ENCODE measurements at places on chromosomes 5 and 9.

- no peak for DNase-seq
These were observed 226.0 kb upstream of the ATP10B start for GRCh38 chr5:161077936-161078545.

DNA sequence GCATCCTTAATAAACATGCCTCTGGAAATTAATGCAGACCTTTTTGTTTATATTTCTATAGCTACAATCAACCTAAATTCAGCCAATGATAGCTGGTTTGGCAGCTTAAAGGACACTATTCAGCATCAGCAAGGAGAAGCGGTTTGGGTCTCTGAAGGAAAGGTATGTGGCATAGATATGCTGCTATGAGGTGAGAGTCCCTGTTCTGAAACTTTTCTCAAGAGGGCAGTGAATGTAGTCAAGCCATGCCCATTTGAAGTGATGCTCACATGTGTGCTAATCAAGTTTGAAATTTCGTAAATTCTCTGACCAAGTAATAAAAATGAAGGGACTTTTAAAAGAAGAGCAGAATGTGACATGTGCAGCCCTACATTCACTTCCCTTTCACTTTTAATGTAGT, 72.6 kb downstream of the TJP2 start:
- no peak for DNase-seq

DNA sequence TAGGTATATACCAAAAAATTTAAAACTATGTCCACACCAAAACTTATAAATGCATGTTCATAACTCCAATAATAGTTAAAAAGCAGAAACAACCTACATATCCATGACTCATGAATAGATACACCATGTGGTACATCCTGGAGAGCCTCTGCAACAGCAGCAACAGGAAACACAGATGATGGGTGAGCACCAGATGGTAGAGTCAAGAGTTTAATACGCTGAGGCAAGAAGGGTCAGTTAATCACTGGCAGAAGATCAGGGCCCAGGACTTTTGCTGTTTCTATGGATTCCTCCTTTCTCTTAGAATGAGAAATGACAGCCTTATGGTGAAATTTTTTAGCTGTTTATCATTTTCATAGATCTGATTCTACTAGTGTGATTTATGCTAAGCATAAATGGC, 351.8 kb upstream of the ADAMTSL1 start:
- no peak for DNase-seq

GRCh38 chr5:147782110-147783028, at the start of gene JAKMIP2:
JAKMIP2 (minus strand) TSS chr5:147782728; CDS start chr5:147671806, 110,922 bp downstream.
- DNase-seq: peak; percentile 88

GRCh38 chr5:10572451-10572850, 8.6 kb downstream of the ANKRD33B start:
- no peak for DNase-seq

DNA sequence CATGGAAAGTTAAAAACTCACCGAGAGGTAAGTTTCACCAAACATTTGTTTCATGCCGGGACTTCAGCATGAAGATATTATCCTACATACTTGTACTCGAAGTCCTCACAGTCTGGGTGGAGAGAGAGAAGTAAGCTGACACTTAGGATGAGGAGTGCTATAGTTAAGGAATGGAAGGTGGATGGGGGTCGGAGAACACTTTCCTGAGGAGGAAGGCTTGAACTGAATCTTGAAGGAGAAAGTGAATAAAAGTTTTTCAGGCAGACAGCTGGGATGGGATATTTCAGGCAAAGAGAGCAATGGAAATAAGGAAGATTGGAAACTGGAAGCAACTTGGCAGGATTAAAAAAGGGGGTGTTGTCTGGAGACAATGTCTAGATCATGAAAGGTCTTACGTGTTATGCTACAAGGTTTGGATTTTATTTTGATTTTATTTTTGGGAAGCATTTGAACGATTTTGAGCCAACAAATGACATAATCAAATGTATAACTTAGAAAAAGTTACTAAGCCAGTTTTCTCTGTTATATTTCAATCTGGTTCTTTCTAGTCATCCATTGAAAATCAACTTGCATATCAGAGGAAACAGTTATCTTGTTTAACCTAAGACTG, 167.1 kb downstream of the PAM start:
- DNase-seq: no peak

DNA sequence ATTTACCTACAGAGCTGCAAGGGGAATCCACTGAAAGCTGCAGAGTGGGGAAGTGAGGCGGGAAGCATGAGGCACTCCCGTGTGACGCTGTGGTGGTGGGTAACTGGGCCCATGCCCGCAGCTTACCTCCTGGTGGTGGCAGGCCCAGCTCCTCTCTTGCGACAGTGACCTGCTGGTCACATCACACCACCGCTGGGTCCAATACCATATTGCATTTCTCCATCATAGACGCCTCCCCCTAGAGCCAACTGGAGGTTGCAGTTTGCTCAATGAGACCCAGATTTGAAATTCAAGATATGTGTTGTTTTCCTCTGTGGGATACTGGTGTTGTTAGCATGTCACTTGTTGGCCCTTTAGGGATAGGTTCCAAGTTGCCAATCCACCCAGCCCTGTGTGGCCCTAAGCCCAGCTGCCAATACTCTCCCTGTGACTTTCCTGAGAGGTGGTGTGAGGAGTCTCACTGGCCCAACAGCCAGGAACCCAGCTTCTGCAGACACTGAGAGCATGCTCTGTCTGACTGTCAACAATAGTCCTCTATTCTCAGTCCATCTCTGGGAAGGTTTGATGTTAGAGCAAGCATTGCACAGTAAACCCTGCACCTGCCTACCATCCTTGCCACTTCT, 428.3 kb downstream of the GADD45G start:
- no peak for DNase-seq

DNA sequence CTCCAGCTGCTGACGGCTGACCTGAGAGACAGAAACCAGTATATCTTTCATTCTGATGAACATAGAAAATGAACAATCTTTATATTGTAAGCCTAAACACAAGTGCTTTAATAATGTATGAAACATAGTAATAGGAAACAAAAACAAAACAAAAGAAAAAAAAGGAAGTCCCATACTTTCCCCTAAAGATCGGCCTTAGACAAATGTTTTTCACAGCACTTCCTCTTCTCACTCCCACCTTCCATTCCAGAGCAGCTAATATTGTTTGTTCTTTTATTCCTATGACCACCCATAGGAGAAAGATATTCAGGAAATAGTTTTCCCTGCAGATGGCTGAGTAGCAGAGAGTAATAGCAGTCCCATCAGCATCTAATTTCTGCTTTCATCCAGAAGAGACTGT, 194.4 kb upstream of the SLC27A6 start:
- no peak for DNase-seq

DNA sequence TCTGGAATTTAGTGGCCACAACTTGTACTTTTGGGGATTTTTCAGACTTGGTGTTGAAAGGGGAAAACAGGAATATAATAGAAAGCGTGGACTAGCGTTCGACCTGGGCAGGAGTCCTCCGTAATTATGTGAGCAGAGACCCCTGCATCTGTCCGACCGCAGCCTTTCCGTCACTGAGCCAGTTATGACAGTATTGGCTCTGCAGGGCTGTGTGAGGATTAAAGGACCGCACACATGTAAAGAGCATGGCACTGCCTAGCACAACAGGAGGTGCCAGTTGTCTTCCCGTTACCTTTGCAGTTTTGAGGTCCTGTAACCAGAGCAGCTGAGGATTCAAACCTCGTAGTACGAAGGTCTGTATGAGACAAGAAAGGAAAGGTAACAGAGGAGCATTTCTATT, 1.2 kb downstream of the B4GALT7 start:
- DNase-seq: no peak

DNA sequence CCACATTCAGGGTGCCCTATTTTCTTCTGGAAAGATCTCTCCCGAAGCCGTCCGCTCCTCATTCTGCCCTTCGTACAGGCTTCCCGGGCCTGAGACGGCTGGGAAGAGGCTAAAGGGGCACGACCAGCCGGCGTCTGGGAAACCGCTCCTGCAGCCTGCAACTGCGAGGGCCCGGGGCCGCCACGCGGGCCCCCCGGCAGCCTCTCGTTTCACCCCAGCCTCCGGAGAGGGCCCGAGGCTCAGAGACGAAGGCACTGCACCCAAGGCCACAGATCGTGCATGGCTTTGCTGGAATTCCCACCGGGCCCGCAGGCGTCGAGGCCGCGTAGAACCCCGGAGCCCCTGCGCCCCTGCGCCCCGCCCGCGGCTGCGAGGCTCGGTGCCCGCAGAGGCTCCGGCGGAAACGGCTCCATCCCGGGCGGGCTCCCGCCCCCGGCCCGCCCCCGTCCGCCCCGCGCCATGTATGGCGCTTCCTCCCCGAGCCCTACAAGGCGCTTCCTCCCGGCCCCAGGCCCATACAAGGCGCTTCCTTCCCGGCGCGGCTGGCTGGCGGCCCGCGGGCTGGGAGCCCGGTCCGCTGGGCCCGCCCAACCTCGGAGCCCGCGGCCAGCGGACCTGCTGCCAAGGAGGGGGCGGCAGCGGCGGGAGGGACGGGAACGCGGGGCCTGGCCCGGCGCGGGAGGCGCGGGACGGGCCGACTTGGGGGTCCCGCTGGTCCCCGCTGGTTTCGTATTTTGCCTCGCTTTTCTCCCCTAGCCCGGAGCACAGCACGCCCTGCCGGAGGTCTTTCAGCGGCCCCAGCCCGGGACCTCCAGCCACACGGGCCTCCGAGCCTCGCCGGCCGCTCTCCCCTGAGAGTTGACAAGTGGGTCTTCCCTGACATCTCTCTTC, 26.6 kb downstream of the EGR1 start:
- DNase-seq: peak; percentile 84

DNA sequence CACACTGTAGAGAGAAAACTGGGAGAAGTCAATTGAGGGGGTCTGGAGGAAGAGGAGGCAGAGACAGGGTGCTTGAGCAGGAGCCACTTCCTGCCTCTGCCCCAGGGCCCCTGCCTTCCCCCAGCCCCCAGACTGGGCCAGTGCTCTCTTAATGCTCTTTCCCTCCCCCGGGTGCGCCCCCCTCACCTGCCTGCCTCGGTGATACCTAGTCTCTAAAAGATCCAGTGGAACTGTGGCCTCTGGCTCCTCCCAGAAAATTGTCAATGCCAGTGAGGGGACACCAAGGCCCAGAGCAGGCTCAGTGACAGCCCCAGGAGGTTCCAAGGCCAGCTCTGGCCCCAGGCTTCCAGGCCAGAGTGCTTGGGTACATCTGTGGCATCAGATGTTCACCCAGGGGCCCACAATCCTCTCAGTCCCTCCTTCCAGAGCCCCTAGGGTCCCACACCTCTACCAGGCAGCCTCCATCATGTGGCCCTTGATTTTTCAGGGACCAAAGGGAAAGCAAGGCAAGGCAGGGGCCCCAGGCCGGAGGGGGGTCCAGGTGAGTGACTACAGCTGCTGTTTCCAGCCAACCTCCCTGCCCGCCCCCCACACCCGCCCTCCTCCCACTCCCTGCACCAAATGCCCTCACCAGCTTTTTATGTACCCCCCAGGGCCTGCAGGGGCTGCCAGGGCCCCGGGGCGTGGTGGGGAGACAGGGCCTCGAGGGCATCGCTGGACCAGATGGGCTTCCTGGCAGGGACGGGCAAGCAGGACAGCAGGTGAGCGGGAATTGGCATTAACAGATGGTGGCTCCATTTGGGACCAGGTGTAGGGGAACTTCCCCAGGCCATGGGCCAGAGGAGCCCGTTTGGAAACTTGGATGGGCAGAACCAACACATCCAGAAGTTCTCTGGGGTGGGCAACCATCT, 33.1 kb upstream of the ORM1 start:
- peak; percentile 71 for DNase-seq

DNA sequence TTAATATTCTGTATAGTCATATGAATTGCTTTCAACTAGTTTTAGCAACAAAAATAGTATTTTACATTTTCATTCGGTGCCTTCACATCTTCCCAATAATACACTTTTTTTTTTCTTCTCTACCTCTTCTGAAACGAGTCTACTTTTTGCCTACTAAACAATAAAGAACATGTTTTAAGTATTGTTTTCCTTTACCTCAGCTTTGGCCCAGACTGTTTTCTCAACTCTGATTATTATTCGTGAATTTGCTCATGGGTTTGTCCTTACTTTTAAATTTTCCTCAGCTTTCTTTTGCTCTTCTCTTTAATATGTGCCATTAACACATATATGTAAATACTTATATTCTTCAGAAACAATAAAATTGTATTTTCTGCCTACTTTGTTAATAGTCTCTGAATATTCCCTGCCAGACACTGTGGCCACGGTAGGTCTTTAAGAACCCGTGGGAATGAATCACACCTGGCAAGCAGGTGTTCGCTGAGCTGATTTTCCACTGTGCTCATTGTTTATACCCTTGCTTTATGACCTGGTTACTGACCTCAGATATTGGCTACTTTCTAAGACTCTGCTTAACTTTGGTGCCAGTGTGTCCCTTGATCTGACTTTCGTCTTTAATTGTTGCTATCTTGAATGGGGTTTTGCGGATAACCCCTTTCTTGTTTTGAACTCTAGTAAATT, 49.1 kb downstream of the FAM170A start:
- DNase-seq: no peak

- DNase-seq: no peak
These were observed 325.8 kb upstream of the MEF2C start for GRCh38 chr5:89208811-89209210.

GRCh38 chr5:151678713-151679112, 8.0 kb downstream of the SPARC start:
- no peak for DNase-seq

DNA sequence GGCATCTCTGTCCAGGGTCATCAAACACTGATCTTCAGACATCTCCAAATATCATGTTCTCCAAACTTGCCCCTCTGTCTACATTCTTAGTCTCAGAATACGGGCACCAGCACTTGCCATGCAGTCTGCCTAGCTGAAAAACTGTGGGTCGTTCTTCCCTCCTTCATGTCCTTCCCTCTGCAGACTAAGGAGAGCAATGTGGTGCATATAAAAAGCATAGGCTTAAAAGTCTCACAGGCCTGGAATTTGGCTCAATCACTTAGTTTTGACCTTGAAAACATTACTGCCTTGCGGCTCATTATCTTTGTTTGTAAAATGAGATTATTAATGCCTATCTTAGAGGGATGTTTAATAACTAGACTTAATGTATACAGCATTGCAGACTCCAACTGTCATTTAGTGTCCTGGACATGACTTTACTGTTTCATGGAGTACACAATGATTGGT, 362.8 kb downstream of the NPR3 start:
- no peak for DNase-seq

- no peak for DNase-seq
These were observed 14.7 kb downstream of the DIAPH1 start for GRCh38 chr5:141603923-141604717.

DNA sequence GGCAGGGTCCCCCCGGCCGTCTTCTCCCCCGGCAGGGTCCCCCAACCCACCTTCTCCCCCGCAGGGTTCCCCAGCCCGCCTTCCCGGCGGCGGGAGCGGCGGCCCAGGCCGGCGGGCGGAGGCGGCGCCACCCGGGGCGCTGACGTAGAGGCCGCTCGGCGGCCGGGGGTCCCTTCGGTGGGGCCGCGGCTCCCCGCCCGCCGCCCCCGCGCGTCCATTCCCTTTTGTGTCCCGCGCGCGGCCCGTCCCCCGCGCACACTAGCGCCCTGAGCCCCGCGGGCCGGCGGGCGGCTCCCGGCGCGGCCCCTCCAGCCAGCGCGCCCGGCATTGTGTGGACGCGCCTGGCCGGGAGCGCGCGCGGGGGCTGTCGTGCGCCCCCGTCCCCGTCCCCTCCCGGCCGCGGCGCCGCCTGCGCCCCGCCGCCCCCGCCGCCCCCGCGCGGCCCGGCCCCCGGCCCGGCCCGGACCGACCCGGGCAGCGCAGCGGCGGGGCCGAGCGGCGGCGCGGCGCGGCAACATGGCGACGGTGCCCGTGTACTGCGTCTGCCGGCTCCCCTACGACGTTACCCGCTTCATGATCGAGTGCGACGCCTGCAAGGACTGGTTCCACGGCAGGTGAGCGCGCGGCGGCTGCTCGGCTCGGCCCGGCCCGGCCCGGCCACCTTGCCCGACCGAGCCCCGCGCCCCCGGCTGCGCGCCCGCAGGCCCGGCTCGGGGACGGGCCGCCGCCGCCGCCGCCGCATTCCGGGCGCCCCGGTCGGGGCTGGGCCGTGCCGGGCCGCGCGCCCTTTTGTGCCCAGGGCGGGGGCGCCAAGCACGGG, at the start of gene PHF2:
PHF2 (plus strand) TSS at position 327 of the 820 bp plus-strand sequence; CDS start at position 517, 190 bp downstream.
- no peak for DNase-seq
